Activated CD8-positive, alpha-beta memory T cell treated with anti-CD3 and anti-CD28 coated beads for 1 hour (primary cell): ENCODE measurements at places on chromosomes 5 and 9.

DNA sequence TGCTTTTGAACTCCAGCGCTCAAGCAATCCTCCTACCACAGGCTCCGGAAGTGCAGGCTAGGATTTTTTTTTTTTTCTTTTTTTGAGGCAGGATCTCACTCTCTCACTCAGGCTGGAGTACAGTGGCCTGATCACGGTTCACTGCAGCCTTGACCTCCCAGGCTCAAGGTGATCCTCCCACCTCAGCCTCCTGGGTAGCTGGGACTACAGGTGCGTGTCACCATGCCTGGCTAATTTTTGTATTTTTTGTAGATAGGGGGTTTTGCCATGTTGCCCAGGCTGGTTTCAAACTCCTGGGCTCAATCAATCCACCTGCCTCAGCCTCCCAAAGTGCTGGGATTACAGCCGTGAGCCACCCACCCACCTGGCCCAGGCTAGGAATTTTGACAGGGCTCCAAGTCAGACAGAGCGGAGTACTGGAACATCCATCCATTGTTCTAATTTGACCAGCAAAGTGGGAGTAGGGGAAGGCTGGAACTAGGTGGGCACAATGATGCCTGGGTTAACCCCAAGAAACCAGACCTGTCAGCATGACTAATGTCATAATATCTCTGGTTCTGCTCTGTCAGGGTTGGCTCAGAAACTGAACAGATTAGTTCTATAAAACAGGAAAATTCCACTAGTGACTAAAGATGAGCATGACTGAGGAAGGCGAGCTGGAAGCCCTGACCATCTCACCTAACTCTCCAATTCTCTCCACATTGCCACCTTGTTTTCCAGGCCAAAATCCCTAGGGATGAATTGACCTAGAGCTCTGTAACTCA is 9.2 kb downstream of the ZBTB5 start:
- no peak for DNase-seq

DNA sequence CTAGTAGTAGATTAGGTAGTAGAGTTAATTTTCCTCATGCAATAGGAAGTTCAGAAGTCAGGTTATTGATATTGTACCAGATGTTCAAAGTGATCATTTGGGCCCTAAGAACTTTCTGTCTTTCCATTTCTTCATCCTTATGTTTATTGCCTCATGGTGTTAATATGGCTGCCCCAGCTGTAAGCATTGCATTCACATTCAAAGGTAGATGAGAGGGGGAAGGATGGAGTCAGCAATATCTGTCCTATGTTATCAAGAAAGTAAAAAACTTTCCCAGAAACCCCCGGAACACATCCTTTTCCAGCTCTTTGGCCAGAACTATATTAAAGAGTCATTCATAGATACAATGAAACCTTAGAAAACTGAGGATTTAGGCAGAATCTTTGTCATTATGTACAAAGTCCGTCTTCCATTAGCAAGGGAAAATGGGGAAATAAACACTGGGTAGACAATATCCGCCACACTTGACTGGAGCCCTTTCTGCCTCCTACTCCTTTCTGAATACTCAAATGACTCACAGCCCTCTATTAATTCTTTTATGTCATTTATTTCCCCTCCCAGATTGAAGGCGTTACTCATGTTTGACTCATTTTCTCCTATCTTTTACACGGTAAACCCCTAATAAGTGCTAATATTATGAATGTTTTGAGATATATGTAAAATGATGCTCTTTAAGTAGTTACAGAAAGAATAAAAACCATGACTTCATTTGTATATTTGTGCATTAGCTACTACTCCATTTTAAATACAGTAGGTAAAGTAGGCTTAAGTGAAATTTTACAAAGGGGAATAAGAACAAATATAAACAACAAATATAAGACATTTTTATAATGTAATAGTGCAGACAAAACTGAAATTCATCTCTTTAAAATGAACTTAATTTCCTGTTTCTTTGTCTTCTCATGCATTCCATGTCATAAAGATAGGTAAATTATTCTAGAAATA is 127.6 kb downstream of the SLF1 start:
- DNase-seq = no peak

DNA sequence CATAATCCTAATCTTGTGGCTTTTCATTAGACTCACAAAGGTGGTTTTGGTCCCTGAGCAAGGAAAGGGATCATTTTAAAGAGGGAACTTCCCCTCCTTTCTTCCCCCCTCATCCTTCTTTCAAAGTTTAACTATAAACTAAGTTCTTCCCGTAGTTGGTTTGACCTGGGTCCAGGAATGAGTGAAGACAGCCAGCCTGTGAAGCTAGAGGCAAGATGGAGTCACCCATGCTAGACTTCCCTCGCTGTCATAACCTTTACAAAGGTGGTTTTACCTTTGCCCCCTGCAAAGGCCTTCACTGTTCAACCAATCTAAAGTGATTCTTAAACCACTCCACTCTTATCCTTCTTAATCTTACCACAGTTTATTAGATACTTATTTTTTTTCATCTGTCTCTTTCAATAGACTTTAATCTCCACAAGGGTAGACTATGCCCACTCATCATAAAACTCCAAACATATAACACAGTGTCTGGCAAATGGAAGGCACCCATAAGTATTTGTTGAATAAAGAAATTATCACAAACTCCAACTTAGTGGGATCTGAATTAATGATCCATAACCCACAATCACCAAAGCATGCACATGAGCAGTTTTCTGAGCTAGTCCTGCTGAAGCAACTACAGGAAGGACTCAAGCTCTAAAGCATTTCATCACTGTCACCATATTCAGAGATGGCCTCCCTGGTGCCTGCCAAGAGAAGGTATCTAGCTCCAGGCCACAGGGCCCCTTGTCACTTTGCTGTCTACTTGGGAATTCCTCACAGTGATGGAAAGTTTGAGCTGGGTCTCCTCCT is 369.0 kb downstream of the SPOCK1 start:
- DNase-seq = no peak

DNA sequence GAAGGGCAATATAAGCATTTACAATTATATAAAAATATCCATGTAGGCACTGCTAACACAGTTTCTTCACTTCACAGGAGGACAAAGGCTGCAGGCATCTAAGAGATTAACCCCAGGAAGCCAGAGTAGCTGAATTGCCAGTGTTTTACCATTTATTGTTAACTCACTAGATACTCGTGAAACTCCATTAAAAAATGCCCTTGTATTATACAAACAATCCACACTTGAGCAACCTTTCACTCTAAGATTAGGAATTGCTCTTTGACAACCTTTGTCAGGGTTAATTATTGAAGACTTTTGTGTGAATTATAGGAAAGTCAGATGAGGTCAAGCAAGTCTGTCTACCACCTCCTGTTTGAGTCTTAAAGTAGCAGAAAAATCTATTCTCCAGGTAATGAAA is 317.8 kb downstream of the ADGRV1 start:
- no peak for DNase-seq

GRCh38 chr5:168600409-168600808 is 21.2 kb upstream of the PANK3 start:
- DNase-seq = no peak

GRCh38 chr5:122967085-122967484 is 69.4 kb downstream of the PPIC start:
- DNase-seq = no peak
